ENCODE measurements at places on chromosomes 2 and 18. TPM values are rescaled to one million over a fixed set of nuclear protein-coding genes. Genes with fewer than 3 reads are reported as not detected.

HOXD10 gene
- total RNA-seq = not detected

UCN gene
- total RNA-seq = 2.6 TPM

BOLL gene
- not detected for total RNA-seq

DNA sequence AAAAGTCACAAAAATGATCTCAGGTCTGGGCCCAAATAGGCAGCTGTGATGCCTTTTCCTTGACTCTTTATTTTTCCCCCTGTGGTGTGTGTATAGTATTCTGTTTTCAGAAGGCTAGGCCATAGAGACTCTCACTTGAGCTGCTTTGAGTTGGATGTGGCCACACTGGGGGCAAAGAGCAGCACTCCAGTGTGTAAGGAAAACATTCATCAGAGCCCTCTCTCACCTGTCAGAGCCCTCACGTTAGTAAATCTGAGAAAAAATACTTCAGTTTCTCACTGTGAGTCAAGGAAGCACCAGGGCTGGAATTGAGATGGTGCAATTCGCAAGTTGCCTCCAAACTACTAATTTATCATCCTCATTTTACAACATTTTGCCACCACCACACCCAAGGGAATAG, 136.1 kb downstream of the ST6GAL2 start:
- no peaks in the 10 kb centered on the region for H3K27me3 ChIP-seq
- H3K4me1 ChIP-seq = no peaks in the 10 kb centered on the region
- no peak for DNase-seq
- no peak overlapping the region for H3K27ac ChIP-seq
- no peaks in the 10 kb centered on the region for H3K36me3 ChIP-seq
- no peak overlapping the region for H3K4me3 ChIP-seq

- no peak for DNase-seq
- no peaks in the 10 kb centered on the region for H3K4me1 ChIP-seq
- no peak overlapping the region for H3K4me3 ChIP-seq
- no peak overlapping the region for H3K27ac ChIP-seq
- H3K36me3 ChIP-seq = no peaks in the 10 kb centered on the region
Observed at GRCh38 chr2:208792766-208793165, 386.2 kb downstream of the PTH2R start.

DNA sequence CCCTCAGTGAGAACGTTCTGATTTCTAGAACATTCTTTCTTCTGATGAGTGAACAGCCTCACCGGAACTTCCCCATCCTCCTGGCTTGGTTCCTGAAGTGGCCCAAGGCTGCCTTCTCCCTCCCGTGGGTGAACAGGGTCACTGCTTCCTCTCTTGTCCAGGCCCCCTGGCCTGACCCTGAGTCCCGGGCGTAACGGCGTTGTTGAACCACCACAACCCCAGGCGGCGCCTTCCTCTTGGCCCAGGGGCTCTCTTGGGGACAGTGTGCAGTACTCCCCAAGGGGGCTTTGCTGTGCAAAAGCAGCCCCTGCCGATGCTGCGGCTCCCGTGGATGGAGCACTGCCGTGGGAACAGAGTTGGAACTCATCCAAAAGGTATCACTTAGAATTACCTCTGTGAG, 147.2 kb downstream of the TSN start:
- no peaks in the 10 kb centered on the region for H3K36me3 ChIP-seq
- no peak for DNase-seq
- H3K27ac ChIP-seq = peak overlapping the region; percentile 51
- peak overlapping the region; percentile 15 for H3K4me3 ChIP-seq
- no peaks in the 10 kb centered on the region for H3K4me1 ChIP-seq

PARD6G gene
- total RNA-seq = 2.8 TPM

TNFAIP6 gene
- 2.8 TPM for total RNA-seq

TCF7L1 gene
- 4.0 TPM for total RNA-seq

DNA sequence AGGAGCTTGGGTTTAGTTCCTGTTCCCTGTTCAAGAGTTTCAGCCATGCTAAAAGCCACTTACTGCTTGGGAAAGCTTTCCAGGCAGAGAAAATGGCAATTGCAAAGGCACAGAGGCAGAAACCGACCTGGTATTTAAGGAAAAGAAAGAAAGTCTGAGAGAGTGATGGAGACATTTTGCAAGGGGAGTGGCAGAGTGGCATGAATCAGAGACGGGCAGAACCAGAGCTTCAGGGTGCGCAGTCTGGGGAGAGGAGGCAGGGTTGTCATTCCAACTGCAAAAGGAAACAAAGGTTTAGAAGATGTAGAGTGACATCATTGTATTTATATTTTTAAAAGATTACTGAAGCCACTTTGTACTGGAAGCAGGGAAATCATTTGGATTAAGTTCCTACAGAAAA, 14.9 kb upstream of the GNAL start:
- no peaks in the 10 kb centered on the region for H3K36me3 ChIP-seq
- H3K4me1 ChIP-seq = no peaks in the 10 kb centered on the region
- no peak overlapping the region for H3K27ac ChIP-seq
- H3K4me3 ChIP-seq = no peak overlapping the region

DNA sequence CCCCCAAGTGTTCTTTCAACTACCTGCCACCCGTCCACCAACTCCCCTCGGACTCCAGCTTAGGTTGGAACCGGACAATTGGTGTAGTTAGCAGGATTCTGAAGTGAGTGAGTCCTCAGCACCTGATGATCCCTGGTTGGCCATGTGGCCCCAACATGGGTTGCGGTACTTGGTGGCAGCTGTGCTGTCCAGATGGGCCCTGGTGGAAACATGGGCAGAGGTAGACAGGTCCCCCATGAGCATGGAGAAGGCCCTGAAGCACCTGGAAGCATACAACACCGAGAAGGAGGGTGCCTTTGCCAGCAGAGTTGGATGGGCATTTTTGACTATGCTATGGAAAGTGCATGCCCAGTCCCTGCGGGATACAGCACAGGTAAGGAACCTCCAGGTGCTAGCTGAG, 11.0 kb upstream of the C2orf42 start:
- H3K36me3 ChIP-seq = no peaks in the 10 kb centered on the region
- DNase-seq = no peak
- H3K4me3 ChIP-seq = no peak overlapping the region
- no peak overlapping the region for H3K27ac ChIP-seq
- no peaks in the 10 kb centered on the region for H3K27me3 ChIP-seq
